Articular chondrocyte of knee joint (primary cell): ENCODE measurements at places on chromosomes 5 and 9. TPM values are rescaled to one million over a fixed set of nuclear protein-coding genes. Genes with fewer than 3 reads are reported as not detected.

The CSF2 gene
- total RNA-seq: not detected in 2 replicates

The SMIM23 gene
- total RNA-seq: not detected in 2 replicates

The FOXD4L4 gene
- total RNA-seq: 0.13 TPM in 1 of 2 replicates, not detected in the other

The UCK1 gene
- total RNA-seq: 18.0 and 19.9 TPM in 2 replicates

The ZBED3 gene
- total RNA-seq: 1.1 and 1.4 TPM in 2 replicates

The ARL14EPL gene
- total RNA-seq: 0.11 and 0.13 TPM in 2 replicates

The DNAJC18 gene
- 13.4 and 14.2 TPM in 2 replicates for total RNA-seq

The SLC36A3 gene
- total RNA-seq: not detected in 2 replicates

The EIF4E1B gene
- not detected in 2 replicates for total RNA-seq

The ARSI gene
- 7.2 and 8.0 TPM in 2 replicates for total RNA-seq

The KIAA0825 gene
- total RNA-seq: 10.1 and 13.9 TPM in 2 replicates

The GABRG2 gene
- total RNA-seq: not detected in 2 replicates

The SPATA31E1 gene
- not detected in 2 replicates for total RNA-seq

The C6 gene
- total RNA-seq: not detected in 2 replicates

The SLC34A1 gene
- total RNA-seq: not detected in 2 replicates

The IFNA4 gene
- not detected in 2 replicates for total RNA-seq

The TAF11L5 gene
- not detected in 2 replicates for total RNA-seq

The DHFR gene
- 26.7 and 36.6 TPM in 2 replicates for total RNA-seq

The C7 gene
- total RNA-seq: not detected in 2 replicates

The CCL21 gene
- not detected in 2 replicates for total RNA-seq

The NR4A3 gene
- total RNA-seq: 1.7 and 2.2 TPM in 2 replicates
